GF-D8 (cell line): ENCODE measurements at places on chromosomes 3 and 15.
A peak's percentile ranks its signal among the peaks of the same experiment; 100 is the strongest.

DNA sequence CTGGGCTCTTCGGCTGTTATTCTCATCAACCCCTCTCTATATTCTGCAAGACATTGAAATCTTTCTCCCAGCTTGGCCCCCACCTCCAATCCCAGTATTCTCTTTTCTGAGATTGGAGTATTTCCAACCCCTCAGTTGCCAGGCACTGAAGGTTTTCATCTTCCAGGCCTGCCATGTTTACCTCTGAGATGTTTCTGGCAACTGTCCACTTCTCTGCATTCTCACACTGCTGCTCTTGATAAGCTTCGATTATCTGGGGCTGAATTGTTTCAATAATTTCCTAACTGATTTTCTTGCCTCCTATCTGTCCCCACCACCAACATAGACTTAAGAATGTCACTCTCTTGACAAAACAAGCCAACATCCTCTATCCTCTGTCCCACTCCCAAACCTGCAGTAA lies 1.4 kb upstream of the GPR156 start:
- DNase-seq: no peak

DNA sequence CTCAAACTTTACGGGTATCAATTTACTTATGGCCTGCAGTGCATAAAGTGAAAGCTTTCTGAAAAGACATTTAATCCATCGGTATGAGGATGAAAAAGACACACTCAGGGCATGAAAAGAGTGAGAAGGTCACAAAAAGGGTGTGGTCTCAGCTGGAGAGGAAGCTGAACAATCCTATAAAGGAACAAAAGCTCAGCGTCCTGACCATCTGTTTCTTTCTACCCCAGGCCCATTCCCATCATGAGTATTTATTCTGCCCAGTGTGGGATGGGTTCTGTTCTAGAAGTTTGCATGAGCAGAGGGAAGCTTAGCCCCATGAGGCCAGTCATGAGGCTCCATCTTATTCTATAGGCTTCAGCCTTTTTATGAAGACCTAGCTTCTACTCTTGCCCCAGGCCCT lies 144.6 kb downstream of the LPP start:
- no peak for DNase-seq

DNA sequence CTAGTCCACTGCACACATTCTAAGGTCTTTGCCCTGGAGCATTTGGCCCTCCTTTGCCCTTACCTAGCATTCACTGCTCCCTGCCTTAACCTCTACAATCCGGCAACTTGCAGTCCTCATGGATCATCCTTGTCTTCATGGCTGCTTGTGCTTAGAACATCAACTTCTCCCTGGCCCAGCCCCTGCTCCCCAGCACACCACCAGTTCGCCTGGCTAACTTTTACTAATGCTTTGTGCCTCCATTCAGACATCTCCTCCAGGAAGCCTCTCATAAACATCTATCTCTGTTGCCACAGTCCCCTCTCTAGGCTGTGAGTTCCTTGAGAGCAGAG lies 57.1 kb downstream of the AAGAB start:
- DNase-seq: no peak

DNA sequence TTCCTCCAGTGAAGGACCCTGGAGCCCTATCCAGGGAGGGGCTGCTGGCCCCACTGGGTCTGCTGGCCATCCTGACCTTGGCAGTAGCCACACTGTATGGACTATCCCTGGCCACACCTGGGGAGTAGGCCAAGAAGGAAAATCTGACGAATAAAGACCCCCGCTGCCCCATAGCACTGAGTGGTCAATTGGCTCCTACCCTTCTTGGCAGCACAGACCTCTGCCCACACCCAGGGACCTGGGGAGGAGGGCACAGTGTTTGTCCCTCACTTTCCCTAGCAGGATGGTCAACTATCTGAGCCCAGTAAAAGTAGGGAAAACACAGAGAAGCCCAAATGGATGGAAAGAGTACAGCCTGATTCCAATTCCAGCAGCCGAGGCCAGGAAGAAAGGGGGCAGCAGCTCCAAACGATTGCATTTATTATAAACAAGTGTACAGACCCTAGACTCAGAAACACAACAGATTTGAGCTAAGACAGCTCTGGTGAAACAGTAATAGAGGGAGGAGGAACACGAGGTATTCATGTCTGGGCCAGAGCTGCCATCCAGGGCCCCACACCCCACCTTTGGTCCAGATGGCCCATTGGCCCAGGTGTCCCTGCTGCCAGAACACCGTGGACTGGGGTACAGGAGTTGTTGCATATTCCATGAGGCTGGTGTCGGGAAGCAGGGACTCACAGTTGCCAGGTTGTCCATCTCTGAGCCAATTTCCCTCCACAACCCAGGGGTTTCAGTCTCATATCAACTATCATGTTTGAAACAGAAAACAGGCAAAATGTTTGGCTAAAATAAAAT lies 21.1 kb downstream of the ATRIP start:
- no peak for DNase-seq

DNA sequence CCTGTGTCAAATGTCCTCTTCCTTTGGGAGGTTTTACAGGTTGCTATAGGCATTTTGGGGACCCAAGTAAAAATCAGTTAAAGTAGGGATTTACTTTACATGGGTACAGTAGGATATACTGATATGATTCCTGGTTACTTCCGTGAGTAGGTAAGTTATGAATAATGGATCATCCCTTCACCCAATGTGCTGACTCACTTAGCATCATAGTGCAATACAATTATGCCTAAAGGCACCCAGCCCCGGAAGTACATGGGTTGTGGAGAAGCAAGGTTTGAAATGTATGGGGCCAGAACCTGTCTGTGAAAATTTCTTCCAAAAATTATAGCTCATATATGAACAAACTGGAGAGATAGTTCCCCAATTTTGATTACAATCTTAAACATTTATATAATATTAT lies 64.0 kb downstream of the GLB1 start:
- no peak for DNase-seq

GRCh38 chr3:183192650-183193300 lies 30.2 kb upstream of the LAMP3 start:
- no peak for DNase-seq

DNA sequence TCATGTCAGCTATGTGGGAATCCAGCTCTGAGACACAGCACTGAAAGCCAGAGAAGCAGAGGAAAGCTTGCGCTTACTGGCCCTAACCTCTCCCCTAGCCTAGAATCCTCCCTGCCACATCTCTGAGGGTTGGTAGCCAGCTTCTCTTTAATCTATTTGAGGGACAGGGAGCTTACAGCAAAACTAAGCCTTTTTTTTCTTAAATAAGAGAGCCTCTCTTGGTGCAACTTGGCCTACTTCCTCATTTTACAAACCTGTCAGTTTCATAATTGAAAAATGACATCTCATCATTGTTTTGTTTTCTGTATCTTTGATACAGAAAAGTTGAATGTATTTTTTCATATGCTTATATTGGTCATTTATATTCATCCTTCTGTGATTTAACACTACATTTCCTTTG lies 193.9 kb downstream of the ZNF621 start:
- DNase-seq: peak; percentile 9

DNA sequence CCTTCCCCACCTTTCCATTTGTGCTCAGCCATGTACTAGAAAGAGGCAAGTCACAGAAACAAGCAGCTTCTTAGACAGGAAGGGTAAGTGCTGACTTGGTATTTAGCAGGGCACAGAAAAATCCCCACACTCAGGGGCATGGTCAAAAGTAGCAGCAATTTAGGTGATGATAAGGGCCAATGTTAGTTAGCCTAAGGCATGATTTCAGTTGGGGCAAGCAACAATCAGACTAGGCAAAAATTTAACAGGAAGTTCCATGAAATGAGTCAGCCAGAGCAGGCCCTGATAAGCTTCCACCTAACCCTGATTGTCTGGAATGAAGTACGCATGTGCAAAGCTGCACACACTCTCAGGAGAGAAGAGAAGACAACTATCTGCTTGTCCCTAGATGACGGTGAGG lies 423.4 kb upstream of the UBE2E2 start:
- no peak for DNase-seq

GRCh38 chr3:16136055-16136454 lies 38.4 kb upstream of the GALNT15 start:
- DNase-seq: no peak
